ENCODE measurements at places on chromosomes 13 and 19.

- DNase-seq, result no peak
Observed at GRCh38 chr19:32719611-32720059, at the start of gene TDRD12. TSS of gene TDRD12 (plus strand) at chr19:32719767. CDS start at chr19:32720073, 306 bp downstream.

GRCh38 chr13:29925457-29926097, 75.2 kb upstream of the UBL3 start:
- DNase-seq, result peak; percentile 65

- peak; percentile 85 for DNase-seq
Observed at GRCh38 chr13:51451467-51452360, 1.1 kb downstream of the INTS6 start.

DNA sequence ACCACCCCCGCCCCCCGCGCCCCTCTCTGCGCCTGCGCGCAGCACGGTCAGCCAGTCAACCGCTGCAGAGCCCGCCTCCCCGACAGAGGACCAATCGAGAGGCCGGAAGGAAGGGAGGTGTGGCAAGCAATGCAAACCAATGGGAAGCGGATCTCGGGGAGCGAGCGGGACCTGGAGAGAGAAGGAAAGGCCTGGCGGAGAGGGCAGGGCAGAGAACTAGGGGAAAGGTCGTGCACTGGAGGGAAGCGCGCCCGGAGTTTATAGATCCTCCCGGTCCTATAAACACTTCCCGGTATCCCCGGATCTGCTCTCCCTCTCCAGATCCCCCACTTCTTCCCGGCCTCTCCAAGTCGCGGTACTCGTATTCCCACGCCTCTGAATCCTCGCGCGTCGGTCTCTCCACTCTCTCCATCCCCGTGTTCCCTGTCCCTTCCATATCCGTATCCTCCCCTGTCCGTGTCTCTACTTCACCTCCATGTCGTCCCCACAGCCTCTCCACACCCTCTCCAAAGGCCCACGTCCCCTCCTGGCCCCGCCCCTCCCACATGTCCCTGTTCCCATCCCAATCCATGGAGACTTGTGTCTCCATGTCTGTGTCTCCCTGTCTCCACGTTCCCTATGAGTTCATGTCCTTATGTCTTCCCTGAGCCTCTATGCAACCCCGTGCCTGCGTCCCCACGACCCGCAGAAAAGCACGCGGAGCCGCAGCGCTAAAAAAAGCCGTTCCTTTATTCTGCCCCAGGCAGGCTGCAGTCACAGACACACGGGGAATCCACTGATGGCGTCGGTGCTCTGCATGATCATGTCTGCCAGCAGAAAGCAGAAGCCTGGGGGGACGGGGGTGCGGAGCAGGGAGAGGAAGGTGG, 434 bp upstream of the ETFB start:
- DNase-seq, result peak; percentile 98

DNA sequence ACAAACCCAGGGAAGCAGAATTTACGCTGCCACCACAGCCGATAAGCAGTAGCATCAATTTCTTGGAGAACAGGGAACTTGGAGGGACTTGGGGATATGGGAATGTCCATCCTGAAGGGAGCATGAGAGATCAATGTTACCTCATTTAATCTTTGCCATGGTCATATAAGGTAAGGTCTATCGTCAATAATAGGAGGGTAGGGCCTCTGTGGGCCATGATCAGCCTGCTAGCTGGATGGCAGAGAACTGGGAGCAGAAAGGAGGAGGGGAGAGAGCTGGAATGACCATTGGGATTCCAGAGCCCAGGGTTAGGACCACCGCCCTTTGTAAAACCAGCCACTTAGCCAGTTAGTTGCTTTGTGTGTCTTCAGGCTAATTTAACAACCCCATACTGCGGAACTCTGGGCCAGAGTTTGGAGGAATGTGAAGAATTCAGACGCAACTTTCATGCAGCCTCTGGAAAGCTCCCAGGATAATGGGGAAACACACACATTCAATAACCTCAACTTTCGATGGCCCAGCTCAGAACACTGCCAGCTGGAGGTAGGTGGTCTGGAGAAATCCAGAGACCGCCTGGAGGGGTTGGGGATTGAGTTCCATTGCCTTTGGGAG, 40.3 kb downstream of the ZNF557 start:
- no peak for DNase-seq

DNA sequence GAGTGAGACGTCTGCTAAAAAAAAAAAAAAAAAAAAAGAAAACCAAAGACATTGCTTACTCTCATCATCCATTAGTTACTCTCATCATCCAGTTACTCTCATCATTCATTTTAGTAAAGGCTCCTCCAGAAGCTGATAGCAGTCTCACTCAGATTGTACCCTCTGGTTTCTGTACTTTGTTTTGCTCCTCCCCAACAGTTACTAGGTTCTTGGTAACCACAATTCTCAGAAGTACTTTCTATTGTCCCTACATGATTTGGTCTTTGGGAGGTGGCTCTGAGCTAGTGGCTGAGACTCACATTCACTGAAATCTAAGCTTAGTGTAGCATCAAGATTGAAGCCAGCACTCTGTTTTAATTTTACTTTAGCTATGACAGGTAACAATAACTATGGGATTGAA, 14.3 kb downstream of the ERICH4 start:
- no peak for DNase-seq

DNA sequence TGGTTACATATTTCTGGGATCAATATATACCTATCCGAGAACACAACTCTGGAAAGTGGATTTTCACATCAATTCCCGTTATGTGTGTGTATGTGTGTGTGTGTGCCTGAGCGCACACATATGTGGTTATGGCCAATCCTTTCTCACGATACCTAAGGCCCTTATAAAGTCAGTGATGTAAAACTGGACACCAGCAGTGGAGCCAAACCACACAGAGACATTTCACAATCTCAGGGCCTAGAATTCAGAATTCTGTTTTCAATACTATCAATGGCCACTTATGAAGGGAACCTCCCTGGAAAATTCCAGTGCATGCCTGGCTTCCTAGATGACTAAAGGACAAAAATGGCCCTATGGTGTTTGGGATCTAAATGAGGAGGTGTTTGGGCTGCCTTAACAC, 187.3 kb upstream of the UBL3 start:
- no peak for DNase-seq

- DNase-seq, result peak; percentile 86
Observed at GRCh38 chr19:43664018-43664417, 6.0 kb downstream of the PLAUR start.

GRCh38 chr13:114166381-114167131, 12.5 kb upstream of the CFAP97D2 start:
- peak; percentile 64 for DNase-seq

- peak; percentile 74 for DNase-seq
Observed at GRCh38 chr19:49224879-49225278, 67.3 kb downstream of the TRPM4 start.

- DNase-seq, result no peak
Observed at GRCh38 chr13:85582890-85583289, 216.3 kb downstream of the SLITRK6 start.

- DNase-seq, result no peak
Observed at GRCh38 chr13:39509616-39510315, 93.2 kb downstream of the LHFPL6 start.

DNA sequence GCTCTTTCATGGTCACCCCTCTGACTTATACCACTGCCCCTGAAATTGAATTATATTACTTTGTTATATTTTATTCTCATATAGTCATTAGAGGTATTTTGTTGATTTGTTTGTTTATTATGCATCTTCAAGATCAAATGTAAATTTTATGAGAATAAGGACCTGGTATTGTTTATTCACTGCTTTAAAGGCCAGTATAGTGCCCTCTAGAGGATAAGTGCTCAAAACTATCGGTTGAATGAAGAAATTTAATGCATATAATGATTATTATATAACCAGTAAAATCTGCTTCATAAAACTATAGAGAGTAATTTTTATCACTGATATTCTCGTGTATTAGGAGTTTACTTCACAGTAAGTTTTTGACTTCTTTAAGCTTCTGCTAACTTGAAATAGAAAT, 1401.9 kb downstream of the SLITRK1 start:
- DNase-seq, result no peak

GRCh38 chr13:26710166-26710565, 50.4 kb downstream of the GPR12 start:
- DNase-seq, result no peak

DNA sequence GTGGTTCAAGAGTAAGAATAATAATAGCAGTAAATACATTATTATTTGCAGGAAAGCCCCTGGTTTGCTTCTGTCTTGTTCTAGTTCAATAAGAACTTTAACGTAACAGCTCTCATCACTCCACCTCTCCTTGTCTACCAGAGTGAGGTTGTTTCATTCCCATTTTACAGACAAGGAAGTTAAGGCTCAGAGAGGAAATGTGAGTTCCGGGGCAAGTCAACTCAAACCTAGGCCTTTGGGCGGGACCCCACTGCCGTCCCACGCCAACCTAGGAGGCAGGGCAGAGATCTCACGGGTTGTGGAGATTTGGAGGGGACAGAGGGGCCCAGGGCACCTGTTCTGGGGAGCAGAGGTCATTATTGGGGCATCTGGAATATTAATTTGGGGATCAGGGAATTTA, 1.5 kb downstream of the MAP4K1 start:
- no peak for DNase-seq

GRCh38 chr13:31591642-31592233, 147.6 kb upstream of the RXFP2 start:
- no peak for DNase-seq

DNA sequence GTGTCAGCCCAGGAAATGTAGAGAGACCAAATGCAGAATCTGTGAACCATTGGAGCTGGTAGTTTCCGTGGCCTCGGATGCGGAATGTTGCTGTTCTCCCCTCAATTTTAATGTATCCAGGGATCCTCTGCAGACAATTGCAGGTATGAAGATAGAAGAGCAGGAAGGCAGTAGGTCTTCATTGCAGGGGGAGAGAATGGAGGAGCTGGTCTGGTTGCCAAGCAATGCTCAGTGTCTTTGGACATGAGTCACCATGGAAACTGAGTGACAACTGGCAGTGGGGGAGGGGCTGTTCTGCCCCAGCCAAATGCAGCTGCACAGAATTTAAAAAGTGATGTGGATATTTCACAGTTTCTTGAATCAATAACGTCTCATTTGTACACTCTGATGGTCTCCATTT, 56.1 kb upstream of the ZNF835 start:
- DNase-seq, result no peak

DNA sequence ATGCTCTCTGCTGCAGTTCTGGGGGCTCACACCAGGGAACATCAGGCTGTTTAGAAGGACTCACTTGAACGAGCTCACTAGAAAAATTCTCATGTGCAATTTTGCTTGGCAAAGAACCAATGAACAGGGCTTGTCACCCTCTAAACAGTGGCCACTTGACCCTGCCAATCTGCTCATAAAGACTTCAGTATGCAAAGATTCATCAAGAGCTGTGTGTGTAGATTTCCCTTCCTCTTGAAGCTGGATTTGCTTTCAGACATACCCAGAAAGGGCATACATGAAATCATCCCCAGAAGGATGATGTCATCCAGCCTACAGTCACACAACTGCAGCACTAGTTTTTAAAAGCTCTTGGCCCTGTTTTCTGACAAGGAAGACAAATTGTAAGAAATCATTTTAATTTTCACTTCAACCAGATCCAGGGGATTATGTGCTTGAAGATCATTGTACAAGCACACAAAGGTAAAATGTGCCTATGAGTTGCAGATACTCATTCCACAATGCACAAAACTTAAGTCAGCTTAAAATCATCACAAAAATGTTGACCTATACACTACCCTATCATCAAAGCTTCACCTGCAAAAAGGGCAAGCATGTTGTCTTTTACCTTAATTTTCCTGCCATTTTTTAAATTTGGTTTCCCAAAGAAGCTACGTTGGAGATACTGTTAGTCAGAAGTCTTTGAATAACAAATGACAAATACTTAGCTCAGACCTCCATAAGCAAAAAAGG, 5.2 kb upstream of the STK24 start:
- DNase-seq, result peak; percentile 88

- no peak for DNase-seq
Observed at GRCh38 chr19:7099597-7099921, 30.1 kb downstream of the ZNF557 start.

- DNase-seq, result no peak
Observed at GRCh38 chr13:108950333-108951010, 321.1 kb downstream of the MYO16 start.

DNA sequence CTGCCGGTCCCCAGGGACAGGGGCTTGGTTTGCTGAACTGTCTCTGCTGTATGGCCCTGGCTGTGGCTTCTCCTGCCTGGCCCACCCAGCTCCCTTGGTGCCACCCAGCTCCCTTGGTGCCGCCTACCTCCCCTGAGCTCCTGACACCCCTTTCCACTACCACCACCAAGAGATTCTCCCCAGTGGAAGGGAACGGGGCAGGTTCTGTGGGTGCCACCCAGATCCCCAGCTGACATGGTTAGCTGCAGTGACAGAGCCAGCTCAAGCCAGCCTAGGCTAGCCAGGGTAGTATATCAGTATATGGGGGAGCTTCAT, 28.5 kb upstream of the POP4 start:
- no peak for DNase-seq

DNA sequence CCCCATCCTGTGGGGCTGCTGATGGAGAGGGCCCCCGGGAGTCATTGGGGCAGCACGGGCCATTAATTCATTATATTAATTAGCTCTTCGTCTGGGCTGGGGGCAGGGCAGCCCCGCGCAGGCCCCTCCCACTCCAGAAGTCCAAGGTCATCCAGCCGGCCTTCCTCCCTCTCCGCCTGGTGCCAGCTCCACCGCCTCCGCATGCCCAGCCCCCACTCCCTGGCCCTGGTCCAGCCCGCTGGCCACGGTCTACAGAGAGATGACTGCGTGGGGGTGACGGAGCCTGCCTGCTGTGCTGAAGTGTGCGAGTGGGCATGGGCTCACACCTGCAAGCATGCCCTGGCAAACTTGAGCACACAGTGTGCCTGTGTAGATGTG, 8.8 kb downstream of the IGLON5 start:
- no peak for DNase-seq

- DNase-seq, result no peak
Observed at GRCh38 chr13:69108486-69108885, 999.1 kb upstream of the ATXN8OS start.

GRCh38 chr19:53965091-53965490, 2.4 kb downstream of the CACNG8 start:
- no peak for DNase-seq

DNA sequence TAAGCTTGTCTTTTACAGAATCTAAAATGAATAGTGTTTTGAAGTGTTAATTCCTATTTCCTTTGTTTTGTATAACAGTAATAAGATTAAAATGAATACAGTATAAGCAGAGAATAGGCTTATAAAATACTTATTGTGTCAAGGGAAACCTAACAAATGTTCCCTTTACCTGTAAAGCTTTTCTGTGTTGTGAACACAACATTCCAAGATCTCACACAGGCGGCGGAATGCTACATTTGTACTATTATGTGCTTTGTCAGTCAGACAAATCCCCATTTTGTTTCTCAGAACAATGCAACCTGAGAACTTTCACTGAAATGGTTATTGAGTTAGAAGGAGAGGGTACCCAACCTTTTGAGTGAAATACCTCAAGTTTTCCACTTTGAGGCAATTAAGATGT, 1170.3 kb downstream of the OLFM4 start:
- DNase-seq, result no peak

GRCh38 chr19:35015270-35015953, 14.9 kb upstream of the SCN1B start:
- DNase-seq, result no peak

DNA sequence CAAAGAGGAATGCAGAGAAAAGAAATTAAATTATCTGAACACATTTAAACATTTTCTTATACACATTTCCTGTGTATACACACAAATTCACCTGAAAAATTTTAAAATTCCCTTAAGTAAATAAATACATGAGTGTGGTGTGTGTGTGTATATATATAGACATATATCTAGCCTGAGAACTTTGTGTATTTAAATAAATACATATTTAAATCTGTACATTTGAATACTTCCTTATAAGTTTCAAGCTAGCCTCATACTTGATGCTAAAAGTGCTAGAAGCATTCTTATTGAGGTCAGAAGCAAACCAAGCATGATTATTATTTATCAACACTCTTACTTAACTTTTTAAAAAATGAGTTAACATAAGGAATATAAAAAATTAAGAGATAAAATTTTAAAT, 260.7 kb downstream of the NHLRC3 start:
- DNase-seq, result no peak

All from suppressor macrophage treated with lipopolysaccharide for 4 hours (primary cell).